ENCODE measurements at places on chromosomes 16 and 17.
A peak's percentile ranks its signal among the peaks of the same experiment; 100 is the strongest.

- no peak for DNase-seq
These were observed 23.5 kb downstream of the SNN start for GRCh38 chr16:11691771-11692170.

DNA sequence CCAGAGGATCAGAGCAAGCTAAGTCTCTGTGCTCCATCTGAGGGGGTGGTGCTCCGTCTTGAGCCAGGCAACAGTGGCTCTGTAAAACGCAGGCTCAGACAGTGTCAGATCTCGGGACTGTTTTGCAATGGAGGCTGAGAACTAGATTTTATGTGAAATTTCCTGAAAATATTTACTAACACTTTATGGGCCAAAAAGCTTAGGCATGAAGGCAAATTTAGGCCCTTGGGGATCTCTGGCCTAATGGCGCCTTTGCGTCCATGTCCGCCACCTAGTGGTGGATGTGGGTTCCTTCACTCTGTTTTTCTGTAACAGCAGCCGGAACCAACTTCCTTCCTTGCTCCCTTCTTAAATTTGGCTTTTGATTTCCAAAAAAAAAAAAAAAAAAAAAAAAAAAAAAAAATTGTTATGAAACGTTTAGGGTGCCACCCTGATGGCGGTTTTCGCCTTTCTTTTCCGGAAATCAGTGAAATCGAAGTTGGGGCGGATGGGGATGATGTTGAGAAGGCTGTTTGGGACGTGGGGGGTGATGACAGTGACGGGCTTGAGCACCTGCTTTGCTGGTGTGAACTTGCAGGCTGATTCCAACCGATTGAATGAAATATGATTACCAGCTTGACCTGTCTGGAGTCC, 14.0 kb upstream of the ELAC2 start:
- DNase-seq: peak; percentile 44

DNA sequence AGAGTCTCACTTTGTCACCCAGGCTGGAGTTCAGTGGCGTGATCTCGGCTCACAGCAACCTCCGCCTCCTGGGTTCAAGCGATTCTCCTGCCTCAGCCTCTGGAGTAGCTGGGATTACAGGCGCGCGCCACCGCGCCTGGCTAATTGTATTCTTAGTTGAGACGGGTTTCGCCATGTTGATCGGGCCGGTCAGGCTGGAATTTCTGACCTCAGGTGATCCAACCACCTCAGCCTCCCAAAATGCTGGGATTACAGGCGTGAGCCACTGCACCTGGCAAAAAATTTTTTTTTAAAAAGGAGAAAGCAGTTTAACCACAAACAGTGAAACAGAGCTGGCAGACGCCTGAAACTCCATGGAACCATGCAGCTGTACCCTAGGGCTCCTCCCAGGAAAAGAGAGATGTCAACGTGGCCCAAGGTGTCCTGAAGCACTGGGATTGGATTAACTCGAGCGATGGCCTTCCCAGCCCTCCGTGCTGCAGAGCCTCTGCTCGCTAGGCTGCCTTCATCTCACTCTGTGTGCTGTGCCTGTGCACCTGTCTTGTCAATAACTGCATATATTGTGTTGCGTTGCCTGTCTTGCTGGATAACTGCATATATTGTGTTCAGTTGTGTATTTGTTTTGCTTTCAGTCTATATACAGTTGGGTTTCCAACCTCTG, 29.6 kb upstream of the FOXK2 start:
- no peak for DNase-seq

DNA sequence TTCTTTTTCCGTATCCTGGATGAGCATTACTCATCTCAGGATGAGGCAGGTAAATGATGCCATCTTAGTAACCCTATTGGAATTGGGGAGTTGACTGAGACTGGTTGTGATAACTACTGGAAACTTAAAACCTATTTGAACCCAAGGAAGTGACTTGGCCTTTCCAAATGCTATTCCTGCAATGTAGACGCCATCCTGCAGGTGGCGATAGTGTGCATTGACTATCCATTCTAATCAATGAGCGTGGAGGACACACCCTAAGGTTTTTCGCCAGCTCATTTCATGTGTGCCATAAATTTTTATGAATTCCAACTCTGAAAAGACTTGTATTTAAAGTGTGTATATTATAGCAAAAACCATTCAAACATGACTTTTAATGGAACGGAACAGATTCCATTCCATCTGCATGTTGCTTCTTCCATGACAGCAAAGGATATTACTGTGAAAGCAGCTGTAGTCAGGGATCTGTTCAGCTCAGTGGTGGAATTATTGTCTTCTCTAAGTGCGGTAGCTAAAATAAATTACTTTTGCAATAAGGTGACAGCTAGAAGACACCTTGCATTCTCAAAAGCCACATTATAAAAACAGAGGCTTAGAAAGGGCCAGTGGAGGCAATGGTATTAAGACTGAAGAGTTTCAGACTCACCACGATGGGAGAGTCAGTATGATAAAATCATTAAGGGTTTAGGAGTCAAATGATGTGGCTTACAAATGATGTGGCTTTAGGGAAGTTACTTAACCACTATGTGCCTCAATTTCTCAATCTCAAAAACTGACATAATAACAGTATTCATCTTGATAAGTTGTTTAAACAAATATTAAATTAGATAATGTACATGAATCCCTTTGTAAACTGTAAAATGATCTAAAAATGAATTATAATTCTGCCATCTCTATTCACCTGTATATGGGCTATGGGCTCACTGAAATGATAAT, 55.5 kb downstream of the SYT17 start:
- peak; percentile 30 for DNase-seq

GRCh38 chr16:84214451-84215066, 23.6 kb downstream of the ADAD2 start:
- no peak for DNase-seq

DNA sequence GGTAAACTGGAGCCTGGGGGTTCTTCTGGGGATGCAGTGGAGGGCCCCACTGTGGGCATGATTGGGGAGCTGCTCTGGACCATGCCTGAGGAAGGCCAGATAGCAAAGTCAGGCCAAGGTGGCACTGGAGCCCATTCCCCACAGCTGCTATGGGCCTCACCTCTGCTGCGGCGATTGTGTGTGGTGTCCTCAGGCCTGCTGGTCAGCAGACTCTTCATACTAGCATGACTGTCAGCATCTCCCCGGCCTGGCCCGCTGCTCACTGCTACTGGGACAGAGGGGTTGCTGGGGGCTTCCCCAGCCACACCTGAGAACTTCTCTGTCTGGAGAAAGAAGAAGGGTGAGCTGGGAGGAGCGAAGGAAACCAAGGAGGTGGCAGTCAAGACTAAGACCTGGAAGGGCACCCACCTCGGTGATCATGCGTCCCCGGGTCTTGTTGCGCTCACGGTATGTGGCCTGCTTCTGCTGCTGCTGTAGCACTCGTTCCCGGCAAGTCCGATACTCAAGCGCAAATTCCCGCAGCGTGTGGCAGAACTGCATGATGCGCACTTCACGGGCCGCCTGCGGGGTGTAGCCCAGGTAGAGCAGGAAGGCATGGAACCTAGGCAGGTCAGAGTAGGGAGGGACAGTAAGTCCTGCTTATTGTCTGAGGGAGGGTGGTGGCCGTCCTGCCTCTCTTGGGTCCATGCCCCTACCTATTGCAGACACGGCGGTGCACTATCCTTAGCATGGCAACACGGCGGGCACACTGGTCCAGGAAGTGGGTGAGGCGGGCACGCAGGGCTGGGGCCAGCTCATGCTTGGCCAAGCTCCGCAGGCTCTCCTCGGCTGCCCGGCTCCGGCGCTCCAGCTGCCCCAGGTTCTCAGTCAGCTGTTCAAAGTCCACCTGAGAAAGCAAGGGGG, 3.2 kb downstream of the TMEM208 start:
- DNase-seq: no peak

DNA sequence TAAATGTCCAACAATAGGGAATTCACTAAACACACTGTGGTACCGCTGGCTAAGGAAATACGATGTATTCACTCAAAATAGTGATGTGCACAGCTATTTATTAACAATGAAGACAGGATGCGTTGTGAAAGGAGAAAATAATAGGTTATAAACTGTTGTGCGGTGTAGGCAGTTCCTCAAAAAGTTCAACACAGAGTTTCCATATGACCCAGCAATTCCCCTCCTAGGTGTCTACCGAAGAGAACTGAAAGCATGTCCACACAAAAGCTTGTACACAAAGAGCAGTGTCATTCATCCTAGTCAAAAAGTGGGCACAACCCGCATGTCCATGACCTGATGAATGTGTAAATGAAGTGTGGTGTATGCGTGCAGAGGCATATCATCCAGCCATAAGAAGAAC, 1.2 kb upstream of the CES1 start:
- DNase-seq: no peak

GRCh38 chr17:81870131-81870980, 781 bp downstream of the ARHGDIA start:
- DNase-seq: no peak

GRCh38 chr17:77190576-77190975, 49.8 kb downstream of the SEC14L1 start:
- no peak for DNase-seq

DNA sequence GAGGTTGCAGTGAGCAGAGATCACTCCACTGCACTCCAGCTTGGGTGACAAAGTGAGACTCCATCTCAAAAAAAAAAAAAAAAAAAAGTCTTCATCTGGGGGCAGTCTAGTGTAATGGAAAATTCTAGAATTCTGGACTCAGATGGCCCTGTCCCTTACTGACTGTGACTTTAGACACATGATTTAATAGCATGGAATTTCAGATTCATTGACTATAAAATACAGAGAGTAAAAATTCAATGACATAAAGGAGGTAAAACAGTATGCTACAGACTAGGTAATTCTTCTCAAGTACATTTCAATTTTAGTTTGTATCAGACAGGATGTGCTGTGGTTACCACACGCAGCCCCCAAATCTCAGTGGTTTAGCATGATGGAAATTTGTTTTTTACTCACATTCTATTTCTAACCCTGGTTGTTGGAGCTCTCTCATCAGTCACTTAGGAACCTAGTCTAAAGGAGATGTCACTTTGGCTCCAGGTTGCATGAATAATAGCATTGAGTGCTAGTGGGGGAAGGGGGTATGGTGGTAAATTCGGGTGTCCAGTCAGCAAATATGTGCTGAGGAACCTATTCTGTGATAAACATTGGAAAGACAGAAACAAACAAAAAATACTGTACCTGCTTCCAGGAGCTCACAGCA, 444.0 kb downstream of the XYLT1 start:
- DNase-seq: no peak

DNA sequence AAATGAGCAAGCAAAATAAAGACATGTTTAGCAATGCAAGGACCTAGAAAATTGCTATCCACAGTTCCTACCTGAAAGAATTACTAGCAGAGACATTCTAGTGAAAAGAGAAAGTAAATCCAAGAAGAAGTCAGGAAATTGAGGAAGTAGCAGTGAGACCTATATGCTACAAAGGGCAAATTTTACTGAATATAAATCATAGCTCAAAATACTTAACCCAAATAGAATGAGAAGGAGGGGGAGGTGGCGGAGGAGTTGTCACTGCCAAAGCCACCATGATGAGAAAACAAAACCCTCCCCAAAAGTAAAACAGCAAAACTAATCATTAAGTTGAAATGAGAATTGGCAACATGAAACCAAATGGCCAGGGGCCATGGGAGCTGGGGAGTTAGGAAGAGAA, 39.3 kb downstream of the PITPNM3 start:
- no peak for DNase-seq

- DNase-seq: peak; percentile 37
These were observed 93.0 kb downstream of the SEC14L1 start for GRCh38 chr17:77233635-77234334.

- no peak for DNase-seq
These were observed 23.9 kb downstream of the PITPNM3 start for GRCh38 chr17:6532441-6532885.

DNA sequence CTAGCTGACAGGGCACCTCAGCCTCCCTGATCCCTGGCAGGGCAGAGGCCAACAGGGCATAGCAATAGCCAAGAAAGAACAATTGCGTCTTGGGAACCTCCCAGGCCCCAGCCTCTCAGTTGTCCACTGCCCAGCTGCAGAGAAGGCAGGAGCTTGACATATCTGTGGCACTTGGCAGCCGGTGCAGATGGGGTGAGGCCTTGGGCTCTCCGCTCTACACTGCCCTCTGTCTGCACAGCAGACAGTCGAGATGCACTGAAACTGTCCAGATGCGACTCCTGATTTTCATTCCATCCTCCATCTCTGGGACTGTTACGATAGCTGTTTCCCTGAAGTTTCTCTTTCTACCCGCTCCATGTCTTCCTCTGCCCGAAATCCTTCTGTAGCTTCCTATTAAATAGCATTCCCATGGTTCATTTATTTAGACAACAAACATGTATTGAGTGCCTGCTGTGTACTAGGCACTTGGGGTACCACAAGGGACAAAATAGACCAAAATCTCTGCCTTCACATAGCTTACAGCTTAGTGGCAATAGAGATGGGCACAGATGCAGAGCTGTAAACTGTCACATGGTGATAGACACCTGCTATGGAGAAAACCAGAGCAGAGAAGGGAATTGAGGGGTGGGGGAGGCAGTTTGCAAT, 3.3 kb downstream of the POLR3E start:
- peak; percentile 60 for DNase-seq

- no peak for DNase-seq
These were observed 32.0 kb upstream of the DNAH17 start for GRCh38 chr17:78609191-78609641.

GRCh38 chr16:17470908-17471718, at the start of gene XYLT1:
XYLT1 (minus strand) TSS chr16:17470960; CDS start chr16:17470796, 164 bp downstream.
- DNase-seq: peak; percentile 67

GRCh38 chr17:81402530-81402941, 7.3 kb downstream of the BAHCC1 start:
- DNase-seq: no peak

GRCh38 chr16:70676675-70677498, 9.0 kb downstream of the MTSS2 start:
- DNase-seq: no peak

- no peak for DNase-seq
These were observed 7.3 kb downstream of the CSF3 start for GRCh38 chr17:40022497-40022896.

DNA sequence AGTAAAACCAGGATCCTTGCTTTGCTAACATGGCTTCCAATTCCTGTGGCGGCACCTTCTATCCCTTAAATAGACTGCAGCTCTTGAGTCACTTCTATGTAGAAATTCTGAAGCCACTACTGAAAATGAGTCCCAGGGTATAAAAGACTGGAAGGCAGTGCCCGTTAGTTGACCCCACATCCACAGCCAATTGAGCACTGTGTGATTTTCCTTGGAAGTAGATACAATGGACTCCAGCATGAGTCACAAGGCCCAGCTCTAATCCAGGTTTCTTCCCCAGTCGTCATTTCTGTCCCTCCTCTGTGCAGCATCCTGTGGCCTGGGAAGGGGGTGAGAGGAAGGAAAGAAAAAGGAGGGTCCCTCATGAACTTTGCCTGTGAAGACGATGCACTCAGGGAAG, 69.5 kb downstream of the HLF start:
- no peak for DNase-seq

DNA sequence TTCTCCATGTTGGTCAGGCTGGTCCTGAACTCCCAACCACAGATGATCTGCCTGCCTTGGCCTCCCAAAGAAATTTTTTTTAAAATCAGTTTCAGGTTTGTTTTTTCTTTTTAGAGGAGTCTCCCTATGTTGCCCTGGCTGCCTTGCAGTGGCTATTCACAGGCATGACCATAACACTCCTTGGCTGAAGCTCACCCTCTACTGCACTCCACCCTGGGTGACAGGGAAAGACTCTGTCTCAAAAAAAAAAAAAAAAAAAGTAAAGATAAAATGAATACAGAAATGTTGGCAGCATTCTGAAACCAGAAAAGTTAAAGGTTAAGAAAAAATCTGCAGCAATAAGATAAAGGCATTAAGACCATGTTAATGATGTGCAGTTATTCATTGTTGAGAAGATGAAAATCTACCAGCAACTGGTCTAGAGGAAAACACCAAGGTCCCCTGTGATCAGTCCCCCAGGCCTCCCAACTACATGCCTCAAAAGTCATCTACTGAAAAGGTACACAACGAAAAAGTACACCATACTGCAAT, 15.1 kb downstream of the YWHAE start:
- no peak for DNase-seq

- DNase-seq: no peak
These were observed 421.5 kb downstream of the SLC39A11 start for GRCh38 chr17:72671016-72671415.
